ENCODE measurements at places on chromosomes 6 and 20.
A peak's percentile ranks its signal among the peaks of the same experiment; 100 is the strongest.

DNA sequence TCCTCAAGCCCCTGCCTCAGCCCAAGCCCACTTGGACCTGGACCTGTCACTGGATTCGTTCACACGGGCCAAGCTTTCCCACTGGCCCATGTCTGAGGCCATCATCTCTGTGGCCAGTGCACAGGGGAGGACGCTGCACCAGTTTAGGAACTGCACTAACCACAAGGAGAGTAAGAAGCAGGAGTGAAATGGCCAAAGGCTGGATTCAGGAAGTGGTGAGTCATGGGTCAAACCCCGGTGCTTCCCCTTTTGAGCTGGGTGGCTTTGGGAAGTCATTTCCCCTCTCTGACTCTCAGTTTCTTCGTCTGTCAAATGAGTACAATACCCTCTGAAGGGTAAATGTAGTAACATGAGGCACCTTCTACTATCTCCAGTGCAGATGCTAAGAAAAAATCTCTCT is 87.9 kb downstream of the CD40 start:
- no peak for DNase-seq

GRCh38 chr6:108574457-108575141 is 13.9 kb downstream of the FOXO3 start:
- no peak for DNase-seq

GRCh38 chr6:161696801-161697200 is 422.9 kb upstream of the AGPAT4 start:
- DNase-seq, result no peak

GRCh38 chr20:38023181-38024001 is 9.9 kb downstream of the TTI1 start:
- no peak for DNase-seq

DNA sequence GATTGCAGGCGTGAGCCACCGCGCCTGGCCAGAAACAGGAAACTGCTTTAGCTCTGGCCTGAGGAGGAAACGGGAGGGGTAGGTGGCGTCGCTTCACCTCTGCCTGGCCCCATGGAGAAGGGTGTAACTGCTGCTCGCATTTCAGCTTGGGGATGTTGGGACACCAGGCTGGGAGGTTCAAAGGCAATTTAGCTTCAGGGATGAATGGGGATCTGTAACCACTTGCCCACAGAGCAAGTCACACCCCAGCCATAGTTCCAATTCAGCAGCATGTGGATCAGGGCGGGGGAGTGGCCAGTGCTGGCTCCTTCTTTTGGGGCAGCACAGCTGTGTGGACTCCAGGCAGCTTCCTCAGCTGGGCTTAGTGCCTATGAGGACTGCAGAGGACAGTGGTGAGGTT is 34.8 kb upstream of the NUP153 start:
- DNase-seq, result no peak

DNA sequence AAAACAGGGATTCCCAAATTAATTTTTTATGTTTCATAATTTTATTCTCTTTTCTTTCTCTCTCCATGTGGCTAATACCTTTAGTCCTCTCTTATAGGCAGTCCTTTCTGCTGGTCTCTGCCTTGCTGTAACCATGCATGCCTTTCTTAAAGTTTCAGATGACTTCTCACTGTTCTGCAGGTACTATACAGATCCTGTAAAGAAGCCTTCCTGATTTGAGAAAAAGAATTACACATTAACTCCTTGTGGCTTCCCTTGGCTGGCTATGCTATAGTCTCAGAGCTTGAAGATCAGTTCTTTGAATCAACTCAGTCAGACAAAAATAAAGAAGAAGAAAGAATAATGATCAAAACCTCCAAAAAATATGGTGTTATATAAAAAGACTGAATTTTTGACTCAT is 7.3 kb upstream of the GPR63 start:
- DNase-seq, result no peak

- DNase-seq, result no peak
Observed at GRCh38 chr6:90160013-90160412, 136.6 kb downstream of the BACH2 start.

- no peak for DNase-seq
Observed at GRCh38 chr20:59314997-59315396, 14.6 kb downstream of the EDN3 start.

- no peak for DNase-seq
Observed at GRCh38 chr6:169803271-169803811, 51.9 kb downstream of the ERMARD start.

GRCh38 chr20:5181958-5182357 is 55.1 kb downstream of the CDS2 start:
- DNase-seq, result no peak

- DNase-seq, result no peak
Observed at GRCh38 chr6:42315991-42316970, 98.6 kb upstream of the MRPS10 start.

DNA sequence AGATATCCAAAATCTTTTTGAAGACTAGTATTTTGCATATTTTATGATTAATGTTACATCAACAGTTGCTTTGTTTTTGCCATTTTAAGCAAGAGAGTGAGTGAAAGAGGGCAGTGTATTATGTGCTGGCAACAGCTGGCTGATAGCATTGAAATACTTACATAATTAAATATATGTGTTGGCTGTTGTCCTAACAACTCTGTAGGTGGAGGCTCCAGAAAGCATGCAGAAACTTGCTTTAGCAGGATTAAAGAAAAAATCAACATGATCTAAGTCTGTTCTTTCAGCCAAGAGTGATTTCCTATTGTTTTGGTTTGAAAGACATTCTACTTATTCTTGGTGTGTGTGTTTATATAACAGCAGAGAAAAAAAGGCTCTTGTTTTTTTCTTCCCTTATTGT is 127.5 kb downstream of the CDKAL1 start:
- DNase-seq, result no peak

- DNase-seq, result no peak
Observed at GRCh38 chr6:169692516-169692915, 9.3 kb downstream of the WDR27 start.

DNA sequence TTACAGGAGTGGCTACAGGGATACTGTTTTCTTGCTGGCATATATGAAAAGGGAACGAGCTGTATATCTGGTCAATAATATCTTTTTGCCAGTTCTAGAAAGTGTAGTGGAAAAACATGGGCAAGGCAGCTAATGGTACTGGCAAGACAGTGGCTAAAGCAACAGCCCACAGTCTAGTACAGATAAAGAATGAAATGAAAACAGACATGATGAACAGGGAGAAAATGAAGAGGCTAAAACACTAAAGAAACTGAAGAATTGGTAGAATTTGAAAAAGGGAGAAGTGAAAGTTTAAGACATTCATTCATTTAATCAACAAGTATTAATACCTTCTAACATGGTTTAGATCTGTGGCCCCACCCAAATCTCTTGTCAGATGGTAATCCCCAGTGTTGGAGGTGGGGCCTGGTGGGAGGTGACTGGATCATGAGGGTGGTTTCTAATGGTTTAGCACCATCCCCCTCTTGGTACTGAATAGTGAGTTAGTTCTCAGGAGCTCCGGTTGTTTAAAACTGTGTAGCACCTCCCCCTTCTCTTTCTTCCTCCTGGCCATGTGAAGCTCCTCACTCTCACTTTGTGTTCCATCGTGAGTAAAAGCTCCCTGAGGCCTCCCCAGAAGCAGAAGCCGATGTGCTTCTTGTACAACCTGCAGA is 18.1 kb downstream of the FAM184A start:
- no peak for DNase-seq

GRCh38 chr6:134727081-134727480 is 222.8 kb downstream of the ALDH8A1 start:
- DNase-seq, result no peak

DNA sequence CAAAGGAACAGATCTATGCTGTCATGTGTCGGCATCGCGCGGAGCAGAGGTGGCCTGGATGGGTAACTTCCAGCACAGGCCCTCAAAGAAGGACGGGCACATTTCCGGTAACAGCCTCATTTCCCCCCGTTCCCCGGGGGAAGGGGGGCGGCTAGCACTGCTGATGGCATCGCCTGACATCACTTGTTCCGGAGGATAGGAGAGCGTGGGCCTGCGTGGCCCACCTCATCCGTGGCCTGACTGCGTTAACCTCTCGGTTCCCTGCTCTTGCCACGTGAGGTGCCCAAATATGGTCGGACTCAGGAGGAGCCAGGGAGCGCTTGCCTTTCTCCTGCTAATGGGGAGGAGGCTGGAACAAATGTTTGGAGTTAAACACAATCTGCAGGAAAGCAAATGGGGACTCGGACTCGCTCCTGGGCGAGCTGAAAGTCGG is at the start of gene AKAP12:
TSS of gene AKAP12 (plus strand) at position 365 of the 433 bp plus-strand sequence. CDS start 596 bp downstream, outside the sequence.
- no peak for DNase-seq

GRCh38 chr20:17655865-17656479 is 26.1 kb downstream of the RRBP1 start:
- DNase-seq, result no peak

- DNase-seq, result no peak
Observed at GRCh38 chr6:163226836-163227485, 187.6 kb upstream of the QKI start.

GRCh38 chr20:36320261-36320897 is 14.2 kb downstream of the DLGAP4 start:
- DNase-seq, result no peak

GRCh38 chr6:169883316-169883715 is 131.9 kb downstream of the ERMARD start:
- DNase-seq, result no peak

DNA sequence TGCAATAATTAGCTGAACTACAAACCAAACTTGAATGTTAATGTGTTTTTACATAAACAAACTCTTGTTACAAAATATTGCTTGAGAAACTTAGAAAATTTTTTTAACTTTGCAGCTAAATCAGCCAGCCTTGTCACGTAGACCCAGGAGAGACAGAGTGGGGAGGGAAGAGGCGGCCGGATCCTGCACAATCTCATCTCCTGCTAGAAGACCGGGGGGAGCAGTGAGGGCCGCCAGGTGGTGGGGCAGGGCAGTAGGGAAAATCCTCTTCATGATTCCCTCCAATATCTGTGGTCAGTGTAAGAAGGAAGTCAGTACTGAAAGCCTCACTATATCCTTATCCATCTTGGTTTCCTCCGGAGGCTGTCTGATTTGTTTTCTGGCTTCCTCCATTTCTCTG is 193.3 kb downstream of the PACRG start:
- DNase-seq, result no peak

DNA sequence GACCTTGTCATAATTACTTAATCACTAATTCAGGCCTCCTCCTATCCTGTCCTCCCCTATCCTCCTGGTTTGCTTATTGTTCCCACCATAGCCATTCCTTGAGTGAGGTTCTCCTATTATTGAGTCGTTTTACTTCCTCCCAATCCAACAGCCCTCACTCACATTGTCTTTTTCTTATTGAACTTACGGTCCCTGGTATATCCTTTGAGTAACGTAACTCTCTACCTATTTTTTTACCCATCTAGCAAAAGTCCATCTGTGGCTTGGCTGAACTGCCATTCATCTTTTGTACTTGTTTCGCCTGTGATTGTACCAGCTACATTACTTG is 43.1 kb downstream of the DEK start:
- no peak for DNase-seq

DNA sequence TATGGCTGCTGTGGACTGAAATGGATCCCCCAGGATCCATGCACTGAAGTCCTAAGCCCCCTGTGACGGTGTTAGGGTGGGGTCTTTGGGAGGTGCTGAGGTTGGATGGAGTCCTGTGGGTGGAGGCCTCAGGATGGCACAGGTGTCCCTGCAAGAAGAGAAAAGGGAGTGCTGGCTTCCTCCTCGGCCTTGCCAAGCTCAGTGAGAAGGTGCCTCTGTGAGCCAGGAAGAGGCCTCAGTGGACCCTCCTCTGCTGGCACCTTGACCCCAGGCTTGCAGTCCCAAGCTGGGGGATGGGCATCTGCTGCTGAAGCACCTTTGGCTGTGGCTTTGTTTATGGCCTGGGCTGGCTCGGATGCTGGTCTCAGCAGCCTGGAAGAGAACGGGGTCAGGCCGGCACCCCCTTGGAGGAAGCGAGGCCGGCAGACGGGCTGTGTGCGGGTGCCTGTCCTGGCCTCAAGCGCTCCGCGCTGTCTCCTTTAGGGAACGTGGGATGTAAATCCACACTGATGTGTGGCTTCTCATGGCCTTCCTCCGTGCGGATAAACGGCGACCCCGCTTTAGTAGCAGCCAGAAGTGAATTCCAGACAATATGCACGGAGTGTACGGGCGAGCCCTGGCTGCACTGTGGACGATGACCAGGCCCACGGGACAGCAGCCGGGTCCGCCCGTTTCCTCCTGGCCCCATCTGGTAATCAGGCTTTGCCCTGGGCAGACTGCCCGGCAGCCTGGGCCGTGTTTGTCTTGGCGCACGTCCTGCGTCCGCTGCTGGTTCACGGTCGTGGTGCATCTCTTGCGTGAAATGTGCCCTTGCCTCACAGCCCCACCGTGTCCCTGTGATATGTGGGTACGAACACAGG is 182.6 kb downstream of the ERMARD start:
- no peak for DNase-seq

DNA sequence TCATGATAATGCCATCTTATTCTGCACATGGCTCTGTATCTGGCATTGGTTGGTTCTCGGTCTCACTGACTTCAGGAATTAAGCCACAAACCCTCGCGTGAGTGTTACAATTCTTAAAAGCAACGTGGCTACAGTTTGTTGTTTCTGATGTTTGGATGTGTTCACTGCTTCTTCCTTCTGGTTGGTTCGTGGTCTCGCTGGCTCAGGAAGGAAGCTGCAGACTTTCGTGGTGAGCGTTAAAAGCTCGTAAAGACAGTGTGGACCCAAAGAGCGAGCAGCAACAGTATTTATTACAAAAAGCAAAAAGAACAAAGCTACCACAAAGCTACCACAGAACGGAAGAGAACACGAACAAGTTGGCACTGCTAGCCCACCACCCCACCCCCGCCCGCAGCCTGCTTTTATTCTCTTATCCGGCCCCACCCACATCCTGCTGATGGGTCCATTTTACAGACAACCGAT is 51.1 kb downstream of the MYLIP start:
- peak; percentile 12 for DNase-seq

DNA sequence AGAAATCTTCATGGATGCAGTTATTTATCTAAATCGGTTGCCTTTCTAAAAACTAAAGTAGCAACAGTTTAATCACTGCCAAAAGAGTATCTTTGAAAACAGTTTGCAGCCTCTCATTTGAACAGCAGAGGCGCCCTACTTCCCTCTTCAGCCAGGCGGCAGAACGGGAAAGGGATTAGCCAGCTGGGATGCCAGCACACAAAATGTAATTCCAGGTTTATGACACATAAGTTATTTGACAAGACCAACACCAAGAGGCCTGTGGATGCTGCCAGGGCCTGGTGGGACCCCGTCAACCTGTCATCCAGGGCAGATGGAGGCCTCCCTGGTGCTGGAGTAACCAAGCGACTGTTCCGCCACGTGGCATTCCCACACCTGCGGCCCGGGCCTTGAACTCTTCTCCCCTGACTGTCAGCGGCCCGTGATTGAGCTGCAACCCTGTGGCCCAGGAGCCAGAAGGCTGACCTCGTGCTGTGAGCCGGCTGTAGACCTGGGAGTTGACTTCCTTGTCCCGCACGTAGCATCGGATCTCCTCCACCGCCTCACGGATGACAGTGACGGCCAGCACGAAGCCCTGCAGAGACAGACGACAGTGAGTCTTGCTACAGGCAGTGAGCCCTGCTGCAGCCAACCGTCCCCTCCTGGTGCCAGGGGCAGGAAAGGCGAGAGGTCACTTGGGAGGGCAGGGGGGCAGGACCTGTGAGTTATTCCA is 55.5 kb downstream of the ATP9A start:
- no peak for DNase-seq

DNA sequence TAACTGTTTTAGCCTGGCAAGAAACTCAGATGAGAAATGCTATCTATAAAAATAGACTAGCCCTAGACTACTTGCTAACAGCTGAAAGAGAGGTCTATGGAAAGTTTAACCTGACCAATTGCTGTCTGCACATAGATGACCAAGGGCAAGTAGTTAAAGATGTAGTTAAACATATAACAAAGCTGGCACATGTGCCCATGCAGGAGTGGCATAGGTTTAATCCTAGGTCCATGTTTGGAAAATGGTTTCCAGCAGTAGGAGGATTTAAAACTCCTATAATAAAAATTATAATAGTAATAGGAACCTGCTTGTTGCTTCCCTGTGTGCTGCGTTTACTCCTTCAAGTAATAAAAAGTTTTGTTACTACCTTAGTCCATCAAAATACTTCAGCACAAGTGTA is 51.2 kb upstream of the ADGRF4 start:
- no peak for DNase-seq

All from activated T-cell treated with anti-CD3 and anti-CD28 coated beads for 24 hours (primary cell).